ENCODE measurements at places on chromosomes 11 and 22.

DNA sequence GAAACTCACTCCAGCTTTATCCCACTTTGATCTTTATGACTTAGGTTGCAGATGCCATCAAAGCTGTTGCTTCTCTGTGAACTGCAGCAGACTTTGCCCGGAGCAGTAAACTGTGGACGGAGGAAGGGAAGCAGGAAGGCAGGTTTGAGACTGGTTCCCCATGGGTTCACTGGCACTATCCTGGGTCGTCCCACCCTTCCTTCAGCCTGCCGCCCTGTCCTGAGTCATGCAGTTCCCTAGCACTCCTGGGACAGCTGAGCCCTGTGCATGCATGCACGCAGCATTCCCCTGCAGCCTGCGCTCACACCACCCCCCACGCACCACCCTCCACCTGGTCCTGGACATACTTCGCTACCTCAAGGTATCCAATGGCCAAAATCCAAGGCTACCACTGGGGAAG is 23.5 kb upstream of the P2RY2 start:
- no peak for DNase-seq

- no peak for DNase-seq
Observed at GRCh38 chr11:59724066-59724465, 10.4 kb upstream of the OR10V1 start.

GRCh38 chr11:128288368-128288767 is 299.0 kb downstream of the ETS1 start:
- no peak for DNase-seq

DNA sequence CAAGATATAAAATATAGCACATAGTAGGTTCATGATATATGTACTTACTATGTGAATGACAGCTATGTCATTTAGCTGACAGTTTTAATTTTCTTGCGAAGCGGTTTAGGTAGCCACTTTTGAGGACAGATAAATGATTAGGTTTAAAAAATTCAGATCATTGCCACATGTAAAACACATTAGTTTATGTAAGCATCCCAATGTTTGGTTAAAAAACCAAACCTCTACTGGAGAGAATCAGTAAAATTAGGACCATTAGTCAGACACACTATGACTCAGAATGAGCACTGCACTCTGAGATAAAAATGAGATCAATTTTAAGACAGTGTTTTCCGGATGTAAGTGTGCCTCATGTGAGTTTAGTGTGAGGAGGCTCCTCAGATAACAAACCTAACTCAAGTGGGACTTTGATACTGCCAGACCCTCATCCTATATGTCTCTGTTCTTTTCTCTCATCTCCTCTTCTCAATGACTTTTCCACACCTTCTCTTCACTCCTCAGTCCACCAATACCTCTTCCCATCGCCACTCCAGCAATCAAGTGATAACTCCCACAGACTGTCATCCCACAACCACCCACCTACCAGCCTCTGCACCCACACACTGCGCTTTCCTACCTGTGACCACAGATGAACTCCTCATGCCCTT is 6.8 kb upstream of the OR2AT4 start:
- no peak for DNase-seq

DNA sequence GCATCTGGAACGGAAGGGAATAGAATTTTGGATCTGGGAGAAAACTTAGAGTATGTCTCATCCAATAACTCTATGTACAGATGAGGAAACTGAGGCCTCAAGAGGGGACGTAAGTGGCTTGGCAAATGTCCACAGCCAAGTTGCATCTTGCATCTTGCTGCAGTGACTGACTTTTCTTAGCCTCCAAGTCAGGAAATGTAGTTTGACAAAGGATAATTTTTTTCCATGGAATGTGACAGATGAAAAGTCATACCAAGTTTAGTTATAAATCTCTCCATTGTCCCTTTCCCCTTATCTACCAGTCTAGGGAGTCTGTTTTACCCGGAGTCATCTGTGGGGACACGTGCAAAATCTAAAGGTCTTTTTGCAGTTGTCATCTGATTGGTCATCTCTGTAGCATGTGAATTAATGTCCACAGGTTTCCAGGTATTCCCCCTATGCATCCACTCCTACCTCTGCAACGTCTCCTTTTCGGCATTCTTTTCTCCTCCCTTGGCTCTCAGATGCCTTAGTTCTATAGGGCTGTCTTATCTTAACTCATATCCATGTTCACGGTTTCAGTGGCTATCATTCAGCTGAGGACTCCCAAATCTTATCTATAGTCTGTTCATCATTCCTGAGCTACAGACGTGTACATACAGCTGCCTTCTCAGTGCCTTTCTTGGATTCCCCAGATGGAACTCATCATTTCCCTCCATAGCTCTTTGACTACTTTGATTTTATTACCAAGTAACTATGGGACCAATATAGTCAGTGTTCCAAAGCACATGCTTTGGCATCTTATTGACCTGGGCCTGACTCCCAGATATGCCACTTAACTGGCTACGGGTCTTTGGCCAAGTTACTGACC is 139.5 kb upstream of the TIMP3 start:
- no peak for DNase-seq

DNA sequence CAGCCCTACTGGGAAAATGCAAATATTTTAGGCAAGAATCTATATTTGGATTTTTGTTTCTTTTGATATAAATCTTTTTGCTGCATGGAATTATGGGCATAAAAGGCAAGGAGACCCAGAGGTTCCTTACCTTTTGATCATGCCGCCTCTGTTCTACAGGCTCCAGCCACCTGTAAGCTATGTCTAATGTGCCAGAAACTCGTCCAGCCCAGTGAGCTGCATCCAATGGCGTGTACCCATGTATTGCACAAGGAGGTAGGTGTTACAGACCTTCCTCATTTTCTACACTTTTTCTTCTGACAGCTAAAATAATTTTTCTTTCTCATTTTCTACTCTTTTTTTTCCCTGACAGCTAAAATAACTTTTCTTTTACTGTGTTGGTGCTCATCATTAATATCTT is 8.2 kb upstream of the BACE1-AS start:
- DNase-seq = no peak

DNA sequence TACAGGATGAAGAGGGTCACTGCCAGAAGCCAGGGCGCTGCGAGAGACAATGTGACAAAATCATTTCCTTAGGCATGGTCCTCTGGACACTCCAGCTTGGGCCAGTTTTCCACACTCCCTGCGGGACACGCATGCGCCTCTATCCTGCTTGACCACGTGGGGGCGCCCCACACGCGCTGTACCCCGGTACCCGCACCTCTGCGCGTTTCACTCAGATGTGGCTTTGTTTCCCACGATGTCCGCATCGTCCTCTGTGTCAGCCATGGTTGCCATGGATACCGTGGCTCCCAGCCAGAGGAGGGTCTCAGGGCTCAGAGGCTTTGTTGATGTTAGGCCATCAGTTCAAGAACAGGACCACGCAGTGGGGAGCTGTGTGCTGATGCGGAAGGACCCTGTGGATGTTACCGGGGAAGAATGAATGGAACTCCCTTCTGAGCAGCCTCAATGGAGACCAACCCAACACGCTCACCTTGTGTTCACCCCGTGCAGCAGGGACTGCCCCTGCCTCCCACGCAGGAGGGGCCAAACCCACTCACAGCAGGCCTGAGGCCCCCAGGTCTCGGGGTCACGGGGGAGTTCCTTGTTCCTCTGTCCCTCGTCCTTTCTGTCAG is 101.1 kb upstream of the SLC22A12 start:
- DNase-seq = no peak

GRCh38 chr22:31586137-31586920 is 75.7 kb downstream of the PISD start:
- no peak for DNase-seq

DNA sequence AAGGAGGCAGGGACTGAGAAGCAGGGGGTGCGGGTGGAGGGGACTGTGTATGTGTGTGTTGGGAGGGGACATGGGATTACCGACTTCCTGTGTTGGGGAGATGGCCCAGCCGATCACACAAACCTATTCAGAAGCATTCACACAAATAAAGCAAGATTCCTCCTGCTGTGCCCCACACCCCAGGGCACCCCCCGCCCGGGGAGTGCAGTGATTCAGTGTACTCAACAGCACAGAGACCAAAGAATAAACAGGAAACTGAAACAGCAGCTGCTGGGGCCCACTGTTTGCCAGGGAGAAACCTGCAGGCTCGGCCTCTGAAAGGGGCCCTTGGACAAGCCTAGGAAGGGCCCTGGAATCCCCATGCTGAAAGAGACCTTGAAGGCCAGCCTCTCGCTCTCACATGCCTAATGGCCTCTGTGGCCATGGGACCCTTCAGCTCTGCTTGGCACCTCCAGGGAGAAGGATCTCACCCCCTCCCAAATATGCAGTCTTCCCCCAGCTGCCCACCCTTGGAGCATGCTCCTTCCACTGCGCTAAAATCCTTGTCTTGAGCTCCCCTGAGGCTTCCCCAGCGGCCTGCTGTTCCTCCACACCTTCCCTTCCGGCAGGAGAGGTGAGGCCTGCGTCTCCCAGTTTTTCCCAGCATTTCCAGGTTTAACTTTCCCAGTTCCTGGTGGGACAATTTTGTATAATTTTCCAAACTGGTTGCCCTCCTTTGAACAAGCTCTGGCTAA is 72.9 kb downstream of the CSNK2A3 start:
- no peak for DNase-seq

DNA sequence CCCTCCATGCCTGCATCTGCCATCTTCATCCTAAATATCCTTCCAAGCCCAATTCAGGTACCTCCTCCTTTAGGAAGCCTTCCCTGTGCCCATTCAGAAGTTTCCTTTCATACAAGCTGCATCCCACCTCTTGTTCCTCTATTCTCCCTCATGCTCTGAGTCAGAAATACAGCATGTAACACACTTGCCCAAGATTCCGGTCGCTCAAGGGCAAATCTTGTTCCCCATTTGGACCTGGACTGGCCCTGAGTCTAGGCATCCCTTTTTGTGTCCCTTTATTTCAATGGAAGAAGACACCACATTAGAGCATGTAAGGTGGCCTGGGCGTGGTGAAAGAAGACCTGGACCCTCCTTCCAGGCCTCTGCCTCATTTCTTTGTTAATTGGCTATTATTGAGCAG is 38.5 kb downstream of the RTL6 start:
- DNase-seq = no peak

GRCh38 chr11:70007796-70008195 is 70.3 kb upstream of the ANO1 start:
- no peak for DNase-seq

DNA sequence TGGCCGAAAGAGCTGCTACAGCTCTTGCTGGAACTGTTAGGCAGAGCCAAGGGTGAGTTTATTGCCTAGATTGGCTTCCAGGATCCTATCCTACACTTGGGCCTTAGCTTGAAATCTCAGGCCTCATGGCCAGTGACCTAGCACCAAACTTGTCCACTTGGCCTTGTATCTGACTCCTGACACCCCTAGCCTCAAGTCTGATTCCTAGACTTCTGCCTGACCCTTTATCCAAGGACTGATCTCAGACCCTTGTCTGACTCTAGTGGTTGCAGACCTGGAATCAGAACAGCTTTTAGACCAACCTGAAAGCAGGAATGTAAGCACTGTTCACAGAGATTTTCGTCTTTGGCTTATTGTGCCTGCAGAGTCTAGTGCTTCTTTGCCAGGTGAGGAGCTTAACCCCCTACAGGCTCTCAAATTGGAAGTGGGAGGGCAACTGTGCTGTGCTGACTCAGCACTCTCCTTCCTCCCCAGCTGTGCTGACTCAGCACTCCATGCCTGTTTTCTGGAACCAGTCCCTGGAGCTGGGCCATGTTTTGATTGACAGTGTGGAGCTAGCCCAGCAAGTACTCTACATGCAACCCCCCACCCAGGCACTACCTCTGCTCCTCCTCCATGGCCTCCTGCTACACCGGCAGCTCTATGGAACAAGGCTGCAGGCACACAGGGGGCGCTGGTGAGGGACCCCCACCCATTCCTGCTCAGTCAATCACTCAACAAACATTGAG is 35.1 kb downstream of the RRP8 start:
- no peak for DNase-seq

DNA sequence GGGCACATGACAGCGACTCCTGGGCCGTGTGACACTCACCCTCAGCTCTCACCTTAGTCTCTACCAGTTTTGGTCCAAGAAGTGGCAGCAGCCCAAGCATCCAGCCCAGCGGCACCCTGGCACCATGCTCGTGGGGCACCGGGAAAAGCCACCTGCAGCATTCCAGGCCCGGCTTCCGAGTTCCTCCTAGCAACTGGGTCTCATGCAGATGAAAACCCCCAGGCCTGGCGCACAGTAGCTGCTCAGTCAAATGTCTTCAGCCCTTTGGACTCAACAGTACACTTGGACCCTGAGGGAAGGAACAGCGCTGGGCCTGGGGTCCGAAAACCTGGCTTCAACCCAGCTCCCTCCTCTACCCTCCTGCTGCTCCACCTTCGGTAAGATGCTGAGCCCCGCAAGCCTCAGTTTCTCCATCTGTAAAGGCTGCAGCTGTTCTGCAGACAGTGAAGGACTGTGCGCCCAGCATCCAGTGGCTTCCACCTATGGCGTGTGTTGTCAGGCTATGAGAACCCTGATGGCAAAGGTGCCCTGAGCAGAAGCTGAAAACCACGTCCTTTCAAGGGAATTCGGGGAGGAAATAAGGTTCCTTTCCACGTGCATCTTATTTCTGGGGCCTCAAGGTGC is 66.0 kb downstream of the PHF21B start:
- DNase-seq = no peak

DNA sequence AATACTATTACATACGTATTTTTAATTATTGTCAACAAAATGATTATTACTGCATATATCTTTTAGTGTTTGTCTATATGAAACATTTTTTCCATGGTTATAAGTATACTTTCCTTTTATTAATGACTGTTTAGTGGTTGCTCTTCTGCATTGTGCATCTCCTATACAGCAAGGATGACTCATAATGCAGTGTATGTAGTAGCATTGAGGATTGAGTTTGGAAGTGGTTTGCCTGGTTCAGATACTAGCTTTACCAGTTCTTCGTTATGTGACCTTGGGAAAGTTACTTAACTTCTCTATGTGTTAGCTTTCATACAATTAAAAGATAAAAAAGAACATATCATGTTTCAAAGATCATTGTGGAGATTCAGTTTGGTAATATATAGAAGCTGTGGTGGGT is 44.1 kb downstream of the CHORDC1 start:
- no peak for DNase-seq

DNA sequence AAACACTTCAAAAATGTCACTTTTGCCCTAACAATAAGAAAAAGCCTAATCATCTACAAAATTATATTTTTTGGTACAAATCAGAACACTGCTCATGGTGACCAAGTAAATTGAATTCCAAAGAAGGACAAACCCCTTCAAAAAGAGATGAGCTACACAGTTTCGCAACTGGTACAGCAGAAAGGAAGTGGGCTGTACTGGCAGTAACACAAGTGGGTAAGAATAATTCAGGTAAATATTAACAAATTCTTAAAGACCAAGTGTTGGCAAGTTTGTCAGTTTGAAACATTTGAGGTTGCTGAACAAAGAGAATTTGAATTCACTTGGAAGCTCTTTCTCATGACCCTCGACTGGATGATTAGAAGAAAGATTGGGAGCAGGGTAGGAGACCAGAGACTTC is 35.5 kb downstream of the MSANTD4 start:
- no peak for DNase-seq

GRCh38 chr11:19374151-19374569 is 133.4 kb upstream of the E2F8 start:
- DNase-seq = no peak
